ENCODE measurements at places on chromosomes 16 and 17.

- no peak for DNase-seq
Observed at GRCh38 chr17:6853764-6854442, 22.4 kb upstream of the TEKT1 start.

DNA sequence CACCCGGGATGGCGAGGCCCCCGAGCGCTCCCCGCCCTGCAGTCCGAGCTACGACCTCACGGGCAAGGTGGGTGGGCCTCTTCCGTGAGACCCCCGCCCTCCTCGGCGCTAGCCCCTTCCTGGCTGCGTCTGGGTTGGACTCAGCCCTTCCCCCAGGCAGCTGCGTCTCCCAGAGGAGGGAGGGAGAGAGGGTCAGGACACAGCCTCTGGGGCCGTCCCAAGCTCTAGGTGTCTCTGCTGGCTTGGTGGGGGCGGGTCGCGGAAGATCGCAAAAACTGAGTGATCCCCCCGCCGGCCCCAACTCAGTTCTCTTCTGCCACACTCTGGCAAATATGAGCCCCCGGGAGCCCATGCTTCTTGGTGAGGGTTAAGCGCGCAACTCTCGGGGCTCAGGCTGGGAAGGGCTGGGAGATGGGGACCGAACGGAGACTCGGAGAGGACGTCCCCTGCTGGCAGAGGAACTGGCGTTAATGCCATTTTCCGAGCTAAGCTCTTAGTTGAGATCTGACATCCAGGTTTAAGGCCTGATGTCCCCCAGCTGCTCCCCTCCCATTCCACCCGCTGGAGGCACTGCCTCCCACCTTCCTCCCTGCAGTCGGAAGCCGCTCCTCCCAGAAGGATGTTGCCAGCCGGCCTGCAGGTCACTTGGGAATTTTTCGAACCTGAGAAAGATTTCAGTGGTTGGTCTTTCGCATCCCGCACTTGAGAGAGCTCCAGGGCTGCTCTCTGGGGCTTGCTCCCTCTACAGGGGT, 419 bp downstream of the RAB37 start:
- no peak for DNase-seq

GRCh38 chr16:30417529-30418349, 10.3 kb downstream of the ZNF771 start:
- no peak for DNase-seq

DNA sequence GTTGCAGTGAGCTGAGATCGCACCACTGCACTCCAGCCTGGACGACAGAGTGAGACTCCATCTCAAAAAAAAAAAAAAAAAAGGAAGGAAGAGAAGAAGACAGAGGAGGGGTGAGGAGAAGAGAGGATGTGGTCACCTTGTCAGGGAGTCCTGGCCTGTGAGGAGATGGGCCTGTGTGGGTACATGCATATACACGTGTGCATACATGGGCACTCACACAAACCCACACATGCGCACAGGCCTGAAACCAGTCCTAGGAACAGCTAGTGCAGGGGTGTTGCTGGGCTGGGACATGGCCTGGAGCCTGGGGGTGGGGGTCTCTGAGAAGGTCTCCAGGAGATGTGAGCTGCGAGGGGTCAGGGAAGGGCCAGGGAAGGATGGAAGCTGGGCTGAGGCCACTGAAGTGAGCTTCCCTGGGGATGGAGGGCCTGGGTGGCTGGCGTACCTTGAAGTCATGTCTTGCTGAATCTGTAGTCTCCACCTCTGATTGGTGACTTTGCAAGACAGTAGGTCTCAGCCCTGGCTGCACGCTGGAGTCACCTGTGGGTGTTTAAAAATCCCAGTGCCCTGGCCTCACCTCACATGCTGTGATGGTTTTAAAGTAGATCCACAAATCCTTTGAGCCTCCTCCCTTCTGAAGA, 72.4 kb downstream of the MRM1 start:
- no peak for DNase-seq

DNA sequence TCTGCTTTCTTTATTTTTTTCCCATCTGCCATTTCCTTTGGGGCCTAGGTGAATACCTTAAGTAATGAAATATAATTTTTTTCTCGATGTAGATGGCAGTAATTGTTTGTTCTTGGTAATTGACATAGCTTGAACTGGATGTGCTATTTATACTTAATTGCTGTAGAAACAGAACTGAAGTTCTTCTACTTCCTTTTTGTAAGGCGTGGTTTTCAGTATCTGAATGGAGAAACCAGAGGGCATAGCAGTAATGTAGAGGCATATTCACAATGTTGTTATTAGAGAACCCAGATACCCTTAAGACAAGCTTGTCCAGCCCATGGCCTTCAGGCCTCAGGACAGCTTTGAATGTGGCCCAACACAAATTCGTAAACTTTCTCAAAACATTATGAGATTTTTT, 16.4 kb downstream of the ATP6V0A1 start:
- DNase-seq: no peak

- DNase-seq: no peak
Observed at GRCh38 chr16:17368951-17369350, 101.8 kb downstream of the XYLT1 start.

GRCh38 chr16:2437032-2437790, 8.0 kb downstream of the CCNF start:
- DNase-seq: no peak

DNA sequence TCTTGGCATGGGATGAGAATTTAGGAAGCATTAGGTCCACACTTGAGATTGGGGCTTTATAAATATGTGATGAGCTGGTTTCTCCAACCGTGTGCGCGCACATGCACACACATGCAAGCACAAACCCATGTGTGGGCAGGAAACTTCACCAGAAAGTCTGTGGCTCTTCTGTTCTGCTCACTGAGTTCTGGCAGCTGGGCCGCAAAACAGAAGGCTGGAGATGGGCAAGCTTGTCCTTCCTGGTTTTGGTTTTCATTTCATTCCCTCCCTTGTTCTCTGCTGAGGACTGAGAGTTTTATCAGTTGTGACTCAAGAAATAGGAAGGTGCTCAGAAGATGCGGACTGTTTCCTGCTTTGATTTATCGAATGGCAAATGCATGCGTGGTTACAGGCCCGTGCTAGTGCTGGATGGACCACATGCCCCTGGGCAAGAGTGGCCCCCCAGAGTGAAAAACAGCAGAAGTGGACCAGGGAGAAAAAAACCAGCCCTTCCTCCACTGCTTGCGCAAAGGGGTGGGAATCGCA, 14.1 kb downstream of the MAP3K14 start:
- no peak for DNase-seq

GRCh38 chr17:13594310-13594709, 7.4 kb downstream of the HS3ST3A1 start:
- no peak for DNase-seq

DNA sequence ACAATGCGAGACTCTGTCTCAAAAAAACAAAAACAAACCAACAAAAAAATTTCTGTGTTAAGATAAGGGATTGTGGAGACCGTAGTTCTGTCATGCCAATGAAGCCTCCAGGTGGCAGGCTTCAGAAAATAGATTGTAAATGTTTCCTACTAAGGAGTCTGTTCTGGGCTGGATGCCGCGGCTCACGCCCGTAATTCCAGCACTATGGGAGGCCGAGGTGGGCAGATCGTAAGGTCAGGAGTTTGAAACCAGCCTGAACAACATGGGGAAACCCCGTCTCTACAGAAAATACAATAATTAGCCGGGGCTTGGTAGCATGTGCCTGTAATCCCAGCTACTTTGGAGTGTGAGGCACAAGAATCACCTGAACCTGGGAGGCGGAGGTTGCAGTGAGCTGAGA, 4.4 kb upstream of the SNX29 start:
- DNase-seq: no peak

DNA sequence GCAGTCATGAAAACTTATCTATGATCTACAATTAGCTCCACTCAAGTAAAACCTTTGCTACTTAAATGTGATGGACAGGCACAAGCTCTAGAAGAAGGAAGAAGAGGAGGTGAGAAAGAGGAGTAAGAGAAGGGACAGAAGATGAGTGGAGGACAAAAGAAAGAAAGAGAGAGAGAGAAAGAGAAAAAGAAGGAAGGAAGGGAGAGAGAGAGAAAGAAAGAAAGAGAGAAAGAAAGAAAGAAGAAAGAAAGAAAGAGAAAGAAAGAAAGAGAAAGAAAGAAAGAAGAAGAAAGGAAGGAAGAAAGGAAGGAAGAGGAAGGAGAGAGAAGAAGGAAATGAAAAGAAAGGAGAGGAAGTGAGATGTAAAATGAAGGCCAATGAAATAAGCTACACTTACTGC, 2.2 kb upstream of the KRTAP9-3 start:
- DNase-seq: no peak

- DNase-seq: no peak
Observed at GRCh38 chr17:55350825-55351205, 70.8 kb downstream of the MMD start.

DNA sequence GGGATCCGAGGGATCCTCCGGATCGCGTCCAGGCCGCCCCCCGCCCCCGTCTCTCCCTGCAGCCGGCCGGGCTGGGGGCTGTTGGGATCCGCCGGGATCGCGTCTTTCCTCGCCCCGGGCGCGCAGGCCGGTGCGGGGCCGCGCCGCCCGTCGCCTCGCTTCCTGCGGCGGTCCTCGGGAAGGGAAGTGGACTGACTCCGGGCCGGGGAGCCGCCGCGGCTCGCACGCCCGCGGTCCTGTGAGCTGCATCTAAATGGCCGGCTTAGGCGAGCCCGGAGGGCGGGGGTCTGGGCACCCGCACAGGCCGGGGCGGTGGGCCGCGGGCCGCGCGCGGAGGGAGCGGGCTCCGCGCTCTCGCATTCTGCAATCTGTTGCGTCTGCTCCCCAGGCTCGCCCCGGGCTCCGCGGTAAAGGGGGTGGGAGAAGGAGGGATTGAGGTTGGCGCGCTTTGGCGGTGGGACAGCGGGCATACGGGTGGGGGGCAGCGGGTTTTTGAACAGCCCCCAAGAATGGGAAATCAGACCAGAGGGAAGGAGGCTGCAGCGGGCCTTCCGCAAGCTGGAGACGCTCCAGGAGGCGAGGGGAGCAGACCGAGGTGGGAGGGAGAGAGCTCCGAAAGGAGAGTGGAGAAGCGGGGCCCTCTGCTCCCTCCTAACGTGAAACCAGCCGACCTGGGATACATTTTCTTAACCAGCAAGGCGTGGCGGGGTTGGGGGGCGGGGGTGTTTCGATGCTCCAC, 2.2 kb downstream of the TMEM132E start:
- DNase-seq: no peak

DNA sequence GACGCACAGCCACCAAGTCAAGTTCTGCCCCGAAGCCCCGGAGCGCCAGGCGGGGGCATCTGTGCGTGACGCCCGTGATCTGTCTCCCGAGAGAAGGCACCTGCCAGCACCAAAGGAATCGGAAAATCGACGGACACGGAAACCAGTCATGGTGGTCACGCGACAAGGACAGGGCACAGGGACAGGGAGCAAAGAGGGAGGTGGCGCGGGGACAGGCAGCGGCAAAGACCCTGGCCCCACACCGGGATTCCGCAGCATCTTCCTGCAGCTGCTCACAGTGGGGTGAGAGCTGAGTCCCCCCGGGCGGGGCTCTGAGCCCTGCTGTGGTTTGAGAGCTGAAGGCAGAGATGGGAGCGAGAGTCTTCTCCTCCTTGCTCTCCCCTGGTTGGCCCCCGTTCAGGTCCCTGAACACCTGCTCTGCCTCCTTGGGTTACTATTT, 56.4 kb downstream of the ABR start:
- no peak for DNase-seq

DNA sequence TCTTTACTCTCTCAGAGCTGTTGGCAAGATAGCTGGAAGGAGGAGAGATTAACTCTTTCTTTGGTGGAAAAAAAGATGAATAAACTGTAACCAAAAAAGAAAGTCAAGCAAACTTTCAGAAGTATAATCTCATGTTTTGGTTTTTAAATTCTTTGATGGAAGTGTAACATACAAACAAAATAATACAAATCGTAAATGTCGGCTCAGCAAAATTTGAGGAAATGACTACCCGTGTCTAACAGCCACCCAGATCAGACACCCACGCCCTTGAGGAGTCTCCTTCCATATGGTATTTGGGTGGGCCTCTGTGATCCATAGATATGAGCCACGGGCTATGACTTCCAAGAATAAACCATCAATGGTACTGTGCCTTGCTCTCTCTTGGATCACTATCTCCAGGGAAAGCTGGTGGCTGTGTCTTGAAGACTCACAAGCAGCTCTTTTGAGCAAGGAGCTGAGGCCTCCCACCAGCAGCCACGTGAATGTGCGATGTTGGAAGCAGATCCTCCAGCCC, 9.6 kb upstream of the CD300C start:
- DNase-seq: no peak
